Mesenchymal stem cell (in vitro differentiated cells and primary cell): ENCODE measurements at places on chromosomes 4 and X.

- DNase-seq, result peak; percentile 29
Measured at GRCh38 chr4:116925900-116926457, 159.4 kb downstream of the TRAM1L1 start.

- DNase-seq, result peak; percentile 95
Measured at GRCh38 chr4:19983072-19983471, 268.6 kb upstream of the SLIT2 start.

DNA sequence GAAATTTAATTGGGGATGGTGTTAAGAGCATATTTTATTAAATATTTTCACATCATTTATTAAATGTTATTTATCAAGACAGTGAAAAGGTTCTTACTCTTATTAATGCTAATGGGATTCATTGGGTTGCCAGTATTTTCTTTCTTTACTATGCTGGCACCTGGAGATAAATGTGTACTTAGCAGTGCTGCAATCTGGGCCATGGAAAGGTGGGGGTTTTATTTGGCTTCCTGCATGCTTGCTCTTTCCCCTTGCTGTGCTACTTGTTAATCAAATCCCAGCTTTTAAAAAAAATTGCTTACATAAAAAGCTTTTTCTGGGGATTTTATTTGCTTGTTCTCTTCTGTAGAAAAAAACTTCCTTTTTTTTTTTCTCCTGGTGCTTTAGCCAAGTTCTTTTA is 48.3 kb downstream of the ZAR1 start:
- DNase-seq, result no peak

DNA sequence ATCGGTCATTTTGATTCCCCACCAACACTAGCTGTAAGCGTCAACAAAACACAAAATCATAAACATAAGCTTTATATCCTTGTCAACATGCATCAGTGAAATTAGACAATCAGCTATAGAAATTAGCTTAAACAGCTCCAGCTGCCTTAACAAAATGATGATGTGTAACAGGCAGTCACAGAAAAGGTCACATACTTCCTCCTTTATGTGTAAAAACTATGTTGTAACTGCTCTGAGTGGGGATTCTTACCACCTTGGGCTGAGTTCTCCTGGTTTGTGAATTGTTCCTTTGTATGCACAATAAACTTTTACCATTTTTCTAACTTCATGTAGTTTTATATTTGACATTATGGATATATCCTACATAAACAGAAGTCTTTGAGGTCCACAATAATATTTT is 73.9 kb upstream of the MAP9 start:
- DNase-seq, result no peak

GRCh38 chrX:118554511-118554910 is 58.9 kb downstream of the DOCK11 start:
- DNase-seq, result no peak

DNA sequence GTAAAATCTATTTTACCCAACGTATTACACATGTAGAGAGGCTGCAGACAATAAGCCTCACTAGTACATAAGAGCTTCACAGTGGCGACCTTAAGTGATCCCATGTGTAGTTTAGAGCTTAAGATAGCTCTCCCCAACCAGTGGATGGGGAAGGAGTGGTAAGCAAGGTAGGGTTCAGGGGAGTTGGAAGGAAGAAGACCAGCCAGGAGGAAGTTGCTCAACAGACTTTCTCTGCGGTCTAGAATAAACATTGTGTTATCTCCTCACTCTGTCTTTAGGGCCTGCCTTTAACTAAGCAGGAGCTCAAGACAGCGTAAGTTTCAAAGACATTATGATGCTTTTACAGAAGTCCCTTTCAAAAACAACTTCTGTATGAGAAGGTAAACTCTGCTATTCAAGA is 16.8 kb downstream of the MEPE start:
- DNase-seq, result peak; percentile 65

- DNase-seq, result no peak
Measured at GRCh38 chrX:145881175-145881995, 63.8 kb downstream of the SLITRK2 start.

DNA sequence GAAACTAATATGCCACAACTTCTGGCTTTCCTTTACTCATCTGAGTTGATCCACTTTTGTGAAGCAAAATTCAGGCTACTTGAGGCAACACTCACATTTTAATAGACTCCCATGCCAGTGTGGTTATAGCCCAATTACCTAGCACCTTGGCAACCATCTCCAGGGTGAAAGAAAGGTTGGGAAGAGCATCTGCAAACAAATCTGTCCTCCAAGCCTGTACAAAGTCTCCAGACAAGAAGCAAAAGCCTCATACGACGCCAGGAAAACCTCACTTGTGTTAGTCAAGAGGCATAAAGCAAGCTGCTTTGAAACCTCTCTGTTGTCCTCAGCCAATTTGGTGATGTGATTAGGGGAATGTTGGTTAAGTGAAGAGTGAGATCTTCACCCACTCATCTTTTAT is 246.6 kb downstream of the THOC2 start:
- DNase-seq, result no peak

DNA sequence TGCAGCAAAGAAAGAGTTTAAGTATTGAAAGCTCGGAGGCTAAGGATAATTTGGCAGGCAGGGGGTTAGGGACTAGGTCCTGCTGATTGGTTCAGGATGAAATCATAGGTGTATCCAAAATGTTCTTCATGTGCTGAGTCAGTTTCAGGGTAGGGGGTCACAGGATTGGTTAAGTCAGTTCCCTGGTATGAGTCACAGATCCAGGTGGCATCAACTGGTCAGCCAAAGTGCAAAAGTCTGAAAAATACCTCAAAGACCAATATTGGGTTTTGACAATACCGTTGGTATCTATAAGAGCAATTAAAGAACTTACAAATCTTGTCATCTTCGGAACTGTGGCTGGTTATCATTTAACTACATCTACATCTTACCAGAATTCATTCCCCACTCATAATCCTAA is 25.6 kb upstream of the PRDM8 start:
- DNase-seq, result no peak

- peak; percentile 74 for DNase-seq
Measured at GRCh38 chr4:1248245-1249147, at the start of gene CTBP1. CTBP1 (minus strand) TSS chr4:1249130; CDS start chr4:1241331, 7,799 bp downstream.

- DNase-seq, result no peak
Measured at GRCh38 chrX:69022430-69022829, 142.8 kb downstream of the PJA1 start.

DNA sequence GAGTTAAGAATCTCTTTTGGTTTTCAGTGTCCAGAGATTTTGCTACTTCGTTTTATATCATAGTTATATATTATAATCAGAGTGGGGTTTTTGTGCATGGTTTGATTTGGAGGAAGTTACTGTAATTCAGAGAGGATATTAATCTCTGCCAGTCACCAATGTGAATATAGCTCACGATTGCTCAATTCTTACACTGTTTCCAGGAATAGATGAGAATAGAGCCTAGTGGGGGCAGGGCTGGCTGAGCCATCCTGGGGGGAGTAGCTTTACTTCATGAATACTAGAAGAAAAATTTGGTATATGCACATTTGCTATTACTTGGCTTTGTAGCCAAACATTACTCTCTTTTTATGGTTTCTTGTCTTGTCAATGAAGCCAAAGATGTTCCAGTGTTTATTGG is 60.9 kb upstream of the TRPC3 start:
- DNase-seq, result peak; percentile 39

DNA sequence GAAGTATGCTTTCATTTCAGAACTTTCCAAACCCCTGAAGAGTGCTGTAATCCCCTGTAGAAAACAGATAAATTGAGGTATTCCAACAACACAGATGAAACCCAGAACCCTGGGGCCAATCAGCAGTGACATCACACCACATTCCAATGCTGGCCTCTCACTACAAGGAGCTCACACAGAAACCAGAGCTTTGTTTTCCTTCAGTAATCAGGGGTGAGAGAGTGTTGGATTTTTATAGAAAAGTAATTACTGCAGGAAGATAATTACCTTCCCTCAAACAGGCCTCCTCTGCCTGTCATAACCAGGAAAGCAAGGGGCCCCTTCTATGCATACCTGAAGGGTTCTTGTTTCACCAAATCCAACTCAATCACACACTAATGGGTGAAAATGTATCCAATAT is 246.2 kb downstream of the SCFD2 start:
- peak; percentile 88 for DNase-seq

DNA sequence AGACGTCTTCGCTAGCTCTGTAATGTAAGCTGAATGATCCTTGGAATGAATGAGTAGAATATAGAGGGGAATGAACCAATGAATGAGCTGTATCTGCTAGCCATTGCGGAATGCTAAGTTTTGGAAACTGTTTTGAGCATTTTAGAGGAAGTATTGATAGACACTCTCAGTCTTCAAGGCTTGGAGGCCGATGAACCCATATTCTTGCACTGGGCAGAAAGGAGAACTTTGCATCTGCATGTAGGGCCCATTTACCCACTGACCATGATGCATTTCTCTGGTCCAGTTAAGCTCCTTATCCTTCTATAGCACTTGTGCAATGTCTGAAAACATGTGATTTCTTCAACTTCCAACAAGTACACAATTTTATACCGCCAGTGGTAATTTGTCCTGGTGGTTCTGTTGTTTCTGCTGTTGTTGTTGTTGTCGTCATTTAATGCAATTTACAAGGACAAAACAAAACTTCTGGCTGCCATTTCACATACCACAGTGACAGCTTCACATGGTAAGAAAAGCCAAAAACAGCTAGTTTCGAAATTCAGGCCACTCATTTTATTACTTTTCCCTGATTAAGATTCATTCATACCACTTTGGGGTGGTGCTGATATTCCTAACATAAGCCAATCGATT is 85.0 kb upstream of the MTM1 start:
- no peak for DNase-seq

DNA sequence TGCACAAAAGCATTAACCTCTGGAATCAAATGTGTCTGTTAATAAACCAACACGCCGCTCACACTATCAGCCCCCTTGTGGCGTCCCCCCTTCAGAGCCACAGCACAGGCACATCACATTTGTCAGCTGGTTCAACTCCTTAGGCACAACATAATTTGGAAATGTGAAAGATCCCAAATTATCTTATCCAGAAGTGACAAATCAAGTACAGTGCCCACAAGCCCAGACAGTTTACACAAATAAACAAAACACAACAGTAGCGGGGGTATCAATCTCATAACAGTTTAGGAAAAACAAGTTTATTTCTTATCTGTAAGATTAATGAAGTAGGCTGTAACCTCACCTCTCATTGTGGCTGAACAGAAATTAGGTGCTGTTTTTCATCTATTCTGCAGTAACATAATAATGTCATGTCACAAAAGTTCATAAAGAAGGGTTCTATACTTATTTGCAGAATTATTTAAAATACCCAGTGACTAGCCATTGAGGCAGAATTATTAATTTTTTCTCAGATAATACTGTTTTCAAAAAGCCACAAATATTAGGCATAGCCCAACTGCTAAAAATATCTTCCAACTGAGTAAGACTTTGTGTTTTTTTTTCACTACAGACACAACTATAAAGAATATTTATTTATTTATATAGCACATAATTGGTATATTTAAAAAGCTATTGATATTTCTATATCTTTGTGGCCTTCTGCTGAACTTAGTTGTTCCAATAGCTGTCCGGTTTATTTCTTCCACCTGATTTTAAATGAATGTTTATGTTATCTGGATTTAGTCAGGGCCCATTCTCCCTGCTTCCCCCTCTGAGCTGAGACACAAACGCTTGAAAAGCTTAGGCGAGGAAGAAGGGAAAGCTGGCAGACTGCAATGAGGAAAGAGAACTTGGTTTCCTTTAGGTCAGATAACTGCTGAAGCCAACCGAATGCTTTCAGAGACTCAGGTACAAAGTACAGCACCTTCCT is 214.7 kb downstream of the QDPR start:
- DNase-seq, result no peak

DNA sequence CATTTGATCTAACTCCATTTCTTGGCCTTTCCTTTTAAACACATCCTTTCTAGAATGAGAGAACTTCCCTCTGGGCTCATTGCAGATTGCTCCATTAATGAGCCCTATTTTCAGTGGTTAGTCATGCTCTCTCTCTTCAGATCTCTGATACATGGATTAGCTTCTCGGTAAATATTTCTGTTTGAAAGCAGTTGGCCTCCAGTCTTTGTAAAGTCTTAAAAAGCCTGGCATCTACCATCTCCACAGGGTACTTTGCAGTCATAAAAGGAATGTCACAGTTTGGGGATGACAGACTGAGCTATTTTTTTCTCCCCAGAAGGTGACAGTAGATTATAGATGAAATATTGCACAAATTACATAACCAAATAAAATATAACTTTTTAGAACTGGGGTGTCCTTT is 72.7 kb downstream of the UNC5C start:
- peak; percentile 12 for DNase-seq

DNA sequence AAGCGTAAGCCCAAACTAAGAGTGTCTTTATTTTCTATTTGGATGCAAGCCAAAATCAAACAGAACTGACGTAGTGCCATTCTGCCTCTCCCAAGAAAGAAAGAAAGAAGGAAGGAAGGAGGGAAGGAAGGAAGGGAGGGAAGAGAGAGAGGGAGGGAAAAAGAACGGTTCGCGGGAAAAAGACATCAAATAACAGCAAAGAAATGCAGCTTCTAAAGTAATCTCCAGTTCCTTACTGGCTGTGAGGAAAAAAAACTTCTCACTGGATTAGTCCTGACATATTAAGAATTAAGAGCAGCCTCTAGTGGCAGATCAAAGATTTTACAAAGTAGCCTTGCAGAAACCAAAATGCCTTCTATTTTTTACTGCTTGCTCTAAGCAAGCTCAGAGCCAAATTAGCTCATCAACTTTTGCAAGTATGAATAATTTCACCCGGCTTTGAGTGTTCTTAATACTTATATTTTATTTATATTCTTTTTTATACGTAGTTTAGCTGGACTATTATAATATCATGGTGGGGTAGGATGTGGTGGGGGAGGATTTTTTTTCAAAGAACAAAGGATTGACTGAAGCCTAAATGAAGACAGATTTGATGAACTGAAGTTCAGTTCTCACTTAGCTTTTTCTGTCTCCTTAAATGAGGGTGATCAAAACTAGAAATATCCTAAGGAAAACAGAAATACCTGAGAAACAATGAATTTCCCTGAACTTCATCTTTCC is 36.6 kb downstream of the PITX2 start:
- DNase-seq, result peak; percentile 69

DNA sequence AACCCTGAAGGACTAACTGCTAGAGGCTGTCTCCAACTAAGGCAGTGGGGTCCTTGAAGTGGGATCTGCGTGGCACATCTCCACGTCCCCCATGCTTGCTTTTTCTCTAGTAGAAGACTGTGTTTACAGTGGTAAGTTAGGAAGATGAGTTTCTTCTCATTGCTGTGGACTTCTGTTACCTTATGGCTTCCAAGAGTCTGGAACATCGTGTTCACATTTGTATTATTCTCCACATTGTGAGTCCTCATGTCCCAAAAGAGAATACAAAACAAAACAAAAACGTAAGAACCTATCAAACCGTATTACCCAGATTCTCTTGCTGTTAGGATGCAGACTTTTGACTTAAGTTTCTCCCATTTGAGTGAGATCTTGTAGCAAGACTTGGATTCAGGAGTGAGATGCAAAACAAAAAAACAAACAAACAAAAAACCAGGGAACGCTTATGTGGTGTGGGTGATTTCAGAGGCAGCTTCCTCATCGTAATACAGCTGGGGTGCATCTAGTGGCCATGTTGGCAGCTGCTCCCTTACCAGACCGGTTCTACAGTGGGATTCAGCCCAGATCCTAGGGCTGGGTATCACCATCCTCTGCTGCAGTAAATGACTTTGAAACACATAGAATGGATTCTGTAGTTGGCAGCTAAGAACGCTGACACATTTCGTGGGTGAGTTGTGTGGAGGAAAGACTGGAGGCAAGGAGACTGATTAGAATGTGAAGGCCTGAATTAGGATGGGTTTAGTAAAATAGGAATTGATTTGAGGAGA is 41.3 kb downstream of the TMEM131L start:
- DNase-seq, result no peak

- peak; percentile 58 for DNase-seq
Measured at GRCh38 chrX:107747596-107748161, 27.9 kb downstream of the TSC22D3 start.
